Nucleus accumbens (tissue), 56 donors: ENCODE measurements at places on chromosomes 2 and 18.

- no peak for DNase-seq
Measured at GRCh38 chr2:177711483-177712265, 319.1 kb downstream of the AGPS start.

DNA sequence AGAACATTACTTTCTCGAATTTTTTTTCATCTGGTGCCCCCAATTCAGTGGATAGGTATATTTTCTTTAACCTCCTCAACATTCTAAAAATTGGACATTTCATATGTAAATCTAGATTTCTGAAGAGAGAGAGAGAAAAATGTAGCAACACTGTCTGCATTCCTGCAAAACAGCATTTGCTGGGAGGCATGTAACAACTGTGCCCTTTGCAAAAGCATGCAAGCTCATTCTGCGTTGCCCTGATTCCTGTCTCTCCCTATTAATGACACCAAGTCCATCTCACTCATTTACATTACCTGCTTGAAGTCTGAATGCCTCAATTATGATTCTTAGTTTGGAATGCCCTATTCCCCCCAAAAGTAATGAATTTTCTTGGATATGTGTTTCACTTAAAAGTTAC lies 79.8 kb upstream of the BARD1 start:
- DNase-seq: no peak

DNA sequence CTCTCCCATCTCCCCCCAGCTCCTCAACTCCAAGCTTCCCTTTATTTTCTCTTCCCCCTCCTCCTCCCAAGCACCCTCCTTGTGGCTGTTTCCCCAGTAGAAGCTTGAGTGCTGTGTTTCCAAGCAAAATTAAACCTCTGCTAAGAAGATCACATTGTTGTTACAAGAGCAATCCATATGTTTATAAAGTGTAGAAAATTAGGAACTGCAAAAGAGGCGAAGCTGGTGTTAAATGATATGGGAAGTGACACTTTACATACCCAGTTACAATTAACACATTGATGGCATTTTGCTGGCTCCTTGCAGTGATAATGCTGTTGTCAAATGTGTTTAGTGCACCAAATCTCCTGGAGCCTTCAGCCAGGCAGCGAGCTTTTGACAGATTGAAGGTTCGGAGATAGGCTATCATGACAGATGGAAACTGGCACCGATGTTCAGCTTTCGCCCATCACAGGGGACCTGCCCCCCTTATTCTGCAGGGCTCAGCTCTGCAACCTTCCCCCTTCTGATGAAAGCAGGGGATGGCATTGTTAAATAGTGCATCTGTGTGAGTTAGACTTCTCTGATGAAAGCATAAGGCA lies 259.8 kb upstream of the ATP5MC3 start:
- DNase-seq: no peak

DNA sequence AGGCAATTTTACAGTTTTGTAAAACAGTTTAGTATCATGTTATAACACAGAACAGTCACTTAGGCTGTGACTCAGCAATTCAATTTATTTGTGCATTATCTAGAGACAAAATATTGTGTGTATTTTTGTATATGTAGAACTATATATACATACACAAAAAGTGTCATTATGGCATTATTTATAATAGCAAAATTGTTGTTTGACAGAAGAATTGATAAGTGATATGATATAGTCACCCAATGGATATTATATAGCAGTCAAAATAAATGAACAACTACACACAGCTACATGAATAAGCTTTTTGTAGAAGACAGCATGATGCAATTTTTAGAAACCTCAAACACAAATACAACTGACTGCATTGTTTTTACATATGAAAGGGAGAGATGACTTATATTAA lies 334.0 kb downstream of the TRIB2 start:
- no peak for DNase-seq

GRCh38 chr2:135225781-135226180 lies 173.7 kb downstream of the RAB3GAP1 start:
- DNase-seq: no peak

DNA sequence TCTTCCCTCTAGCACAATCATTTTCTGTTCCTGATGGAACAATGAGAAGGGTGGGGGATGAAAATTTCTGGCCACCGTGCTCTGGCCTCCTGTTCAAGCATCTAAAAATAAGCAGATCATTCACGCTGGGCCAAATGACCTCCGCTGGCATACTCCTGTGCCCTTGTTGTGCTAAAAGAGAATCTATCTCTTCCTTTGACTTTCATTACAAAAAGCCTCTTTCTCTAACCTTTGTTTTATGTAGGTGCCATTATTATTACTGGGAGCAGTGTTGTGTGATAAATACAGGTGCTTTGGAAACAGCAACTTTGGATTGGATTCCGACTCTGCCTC lies 44.6 kb upstream of the B3GNT2 start:
- no peak for DNase-seq

- DNase-seq: no peak
Measured at GRCh38 chr2:84741182-84741822, 139.6 kb downstream of the TRABD2A start.

GRCh38 chr18:35019933-35020332 lies 21.3 kb upstream of the MAPRE2 start:
- DNase-seq: no peak
